ENCODE measurements at places on chromosomes 13 and 19.
A peak's percentile ranks its signal among the peaks of the same experiment; 100 is the strongest.

GRCh38 chr13:99285432-99286182, 21.6 kb downstream of the GPR183 start:
- no peak for DNase-seq

DNA sequence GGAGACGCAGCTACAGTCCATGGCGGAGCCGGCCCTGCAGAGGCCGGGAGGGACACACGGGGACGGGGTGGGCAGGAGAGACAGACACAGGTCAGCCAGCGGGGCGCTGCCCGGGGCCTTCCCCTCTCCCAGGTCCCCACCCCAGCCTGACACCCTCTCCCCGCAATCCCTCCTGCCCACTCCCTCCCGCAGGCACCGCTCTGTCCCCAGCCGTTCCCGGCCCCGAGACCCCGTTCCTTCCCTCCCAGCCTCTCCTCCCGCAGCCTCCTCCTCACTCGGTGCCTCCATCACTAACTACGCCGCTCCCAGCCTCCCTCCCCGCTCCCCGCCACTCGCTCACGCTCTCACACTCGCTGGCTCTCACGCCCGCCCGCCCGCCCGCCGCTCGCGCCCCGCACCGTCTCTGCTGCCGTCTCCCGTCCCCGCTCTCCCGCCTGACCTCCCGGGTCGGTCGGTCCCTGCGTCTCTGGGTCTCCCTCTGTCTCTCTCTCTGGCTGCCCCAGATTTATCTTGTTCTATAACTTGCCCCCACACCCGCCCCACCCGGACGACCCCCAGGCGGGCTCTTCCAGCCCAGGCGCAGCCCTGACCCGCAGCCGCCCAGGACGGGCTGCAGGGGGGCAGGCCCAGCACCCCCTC, 15.2 kb downstream of the ERFL start:
- peak; percentile 33 for DNase-seq

- DNase-seq = no peak
These were observed 1.5 kb downstream of the CALM3 start for GRCh38 chr19:46602392-46603194.

DNA sequence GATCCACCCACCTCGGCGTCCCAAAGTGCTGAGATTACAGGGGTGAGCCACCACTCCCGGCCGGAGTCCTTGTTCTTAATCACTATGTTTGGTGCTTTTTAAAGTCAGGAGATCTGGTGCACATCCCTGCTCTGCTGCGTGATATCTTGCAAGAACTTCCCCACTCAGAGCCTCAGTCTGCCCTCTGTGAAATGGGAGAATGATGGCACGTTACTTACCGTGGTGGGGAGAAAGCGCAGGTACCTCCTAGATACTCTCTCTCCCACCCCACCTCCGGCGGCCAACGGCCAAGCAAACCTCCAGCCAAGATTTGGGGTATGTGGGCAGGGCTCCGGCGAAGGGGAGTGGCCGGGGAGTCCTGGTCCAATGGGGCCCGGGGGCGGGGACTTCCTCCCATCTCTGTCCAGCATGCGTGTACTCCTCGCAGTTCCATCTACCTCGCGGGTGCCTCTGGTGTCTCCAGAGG, at the start of gene RYR1:
RYR1 (plus strand) TSS at position 424 of the 466 bp plus-strand sequence. CDS start 139 bp downstream, outside the sequence.
- peak; percentile 31 for DNase-seq

Measured in activated CD4-positive, alpha-beta T cell treated with anti-CD3 and anti-CD28 coated beads, Interleukin-2, amount 50 U/mL, for 1 hour (primary cell).